ENCODE measurements at places on chromosomes 2 and 18.

DNA sequence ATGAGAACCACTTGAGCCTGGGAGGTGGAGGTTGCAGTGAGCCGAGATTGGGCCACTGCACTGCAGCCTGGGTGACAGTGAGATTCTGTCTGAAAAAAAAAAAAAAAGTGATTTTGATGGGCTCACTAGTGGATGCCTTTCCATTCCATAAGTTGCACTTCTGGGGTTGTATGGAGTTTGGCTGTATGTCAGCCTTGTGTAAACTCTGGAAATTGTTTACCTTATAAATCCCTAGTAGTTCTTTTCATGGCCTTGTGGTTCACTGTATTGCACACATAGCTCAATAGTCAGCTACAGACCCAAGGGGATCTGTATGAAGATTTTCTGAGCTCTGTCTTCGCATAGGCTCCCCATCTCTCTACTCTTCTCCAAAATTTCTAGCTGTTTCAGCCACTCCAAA lies 131.9 kb downstream of the SOX11 start:
- DNase-seq: no peak

GRCh38 chr2:214904634-214905033 lies 95.2 kb upstream of the BARD1 start:
- DNase-seq: no peak

DNA sequence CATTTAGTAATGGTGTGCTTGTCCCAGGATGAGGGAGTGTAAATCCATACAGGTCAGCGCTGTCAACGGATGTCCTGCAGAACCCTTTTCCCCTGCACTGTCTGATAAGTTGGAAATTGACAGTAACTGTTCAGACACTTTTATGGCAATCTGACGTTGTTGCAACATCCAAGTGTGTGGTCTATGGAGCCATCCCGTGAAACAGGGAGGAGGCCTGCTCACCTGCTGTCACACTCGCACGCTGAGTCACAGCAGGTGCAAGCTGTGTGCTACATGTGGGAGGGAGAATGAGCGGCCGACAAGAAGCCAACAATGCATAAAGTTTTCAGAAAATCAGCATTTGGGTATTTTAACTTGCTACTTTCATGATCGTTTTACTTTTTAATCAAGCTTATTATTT lies 43.7 kb upstream of the RMDN2 start:
- DNase-seq: no peak

GRCh38 chr2:143933946-143934569 lies 585.9 kb downstream of the ZEB2 start:
- DNase-seq: no peak

Measured in left colon (tissue), 2 donors.